ENCODE measurements at places on chromosomes 13 and 19. TPM values are rescaled to one million over a fixed set of nuclear protein-coding genes. Genes with fewer than 3 reads are reported as not detected.

DNA sequence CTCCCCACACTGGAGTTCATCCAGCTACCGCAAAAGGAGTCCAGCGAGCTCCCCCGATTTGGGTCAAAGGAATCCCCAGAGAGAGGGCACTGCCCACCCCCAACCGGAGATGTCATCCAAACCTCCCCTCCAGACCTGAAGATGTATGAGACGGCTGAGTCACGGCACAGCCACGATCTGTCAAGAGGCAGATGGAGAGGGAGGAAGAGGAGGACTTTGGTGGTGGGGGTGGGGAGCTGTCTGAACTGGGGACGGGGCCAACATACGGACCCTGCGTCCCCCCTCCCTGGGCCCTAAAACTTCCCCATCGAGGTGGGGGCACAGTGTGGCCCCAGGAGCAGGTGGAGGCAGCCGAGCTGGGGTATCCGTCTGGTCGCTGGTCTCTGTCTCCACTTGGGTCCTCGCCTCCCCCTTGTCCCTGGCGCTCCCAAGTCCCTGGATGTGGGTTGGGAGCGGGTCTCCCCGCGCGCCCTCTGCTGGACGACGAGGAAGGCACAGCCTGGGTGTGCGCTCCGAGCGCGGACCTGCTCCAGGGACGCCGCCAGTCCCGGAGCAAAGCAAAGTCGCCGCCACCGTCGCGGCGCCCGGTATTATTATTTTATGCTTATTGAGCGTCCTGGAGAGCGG is 3.8 kb downstream of the PDE4A start:
- DNase-seq = peak; percentile 67

- DNase-seq = no peak
These were observed 18.1 kb downstream of the GADD45B start for GRCh38 chr19:2494084-2494446.

- DNase-seq = no peak
These were observed 61.7 kb upstream of the MCF2L start for GRCh38 chr13:112907286-112907685.

- no peak for DNase-seq
These were observed 305.4 kb downstream of the UQCRFS1 start for GRCh38 chr19:28907534-28907933.

DNA sequence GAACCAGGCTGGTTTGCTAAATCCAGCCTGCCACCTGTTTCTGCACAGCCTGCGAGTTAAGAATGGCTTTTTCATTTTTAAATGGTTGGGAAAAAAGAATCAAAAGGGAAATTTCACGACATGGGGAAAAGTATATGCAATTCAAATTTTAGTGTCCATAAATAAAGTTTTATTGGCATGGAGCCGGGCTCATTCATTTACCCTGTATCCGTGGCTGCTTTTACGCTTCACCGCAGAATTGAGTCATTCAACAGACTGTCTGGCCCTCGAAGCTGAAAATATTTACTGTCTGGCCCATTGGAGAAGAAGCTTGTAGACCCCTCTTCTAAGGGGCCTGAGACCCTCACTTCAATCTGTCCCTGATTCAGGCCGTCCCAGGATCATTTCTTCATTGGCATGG is 26.1 kb downstream of the IER2 start:
- no peak for DNase-seq

DNA sequence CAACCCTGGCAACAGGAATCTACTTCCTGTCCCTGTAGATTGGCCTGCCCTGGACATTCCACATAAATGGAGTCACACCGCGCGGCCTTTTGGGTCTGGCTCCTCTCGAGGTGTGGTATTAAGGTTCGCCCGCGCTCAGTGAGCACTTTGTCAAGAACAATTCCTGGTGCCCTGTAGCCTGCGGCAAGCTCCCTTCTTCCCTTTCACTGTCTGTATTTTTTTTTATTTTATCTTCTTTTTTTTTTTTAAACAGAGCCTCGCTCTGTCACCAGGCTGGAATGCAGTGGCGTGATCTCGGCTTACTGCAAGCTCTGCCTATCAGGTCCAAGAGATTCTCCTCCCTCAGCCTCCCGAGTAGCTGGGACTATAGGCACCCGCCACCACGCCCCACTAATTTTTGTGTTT is 28.3 kb downstream of the PEX11G start:
- no peak for DNase-seq

GRCh38 chr13:79735228-79735627 is 254.3 kb downstream of the NDFIP2 start:
- DNase-seq = no peak

DNA sequence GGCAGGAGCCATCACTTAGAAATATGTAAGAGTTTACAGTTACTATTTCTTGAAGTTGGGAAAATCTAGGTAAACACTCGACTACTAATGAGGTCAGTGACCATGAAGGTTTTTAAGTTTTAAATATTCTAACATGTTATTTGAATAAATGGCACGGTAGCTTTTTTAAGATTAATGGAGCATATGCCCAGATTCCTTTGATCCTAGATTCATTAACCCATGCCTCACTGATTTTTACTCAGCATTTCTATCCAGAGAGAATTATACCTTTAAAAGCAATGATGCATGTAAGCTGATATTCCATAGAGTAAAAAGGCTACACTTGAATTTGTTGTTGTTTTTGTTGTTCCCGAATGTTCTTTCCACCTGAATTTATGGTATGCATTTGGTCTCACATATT is 541.4 kb downstream of the DACH1 start:
- no peak for DNase-seq

DNA sequence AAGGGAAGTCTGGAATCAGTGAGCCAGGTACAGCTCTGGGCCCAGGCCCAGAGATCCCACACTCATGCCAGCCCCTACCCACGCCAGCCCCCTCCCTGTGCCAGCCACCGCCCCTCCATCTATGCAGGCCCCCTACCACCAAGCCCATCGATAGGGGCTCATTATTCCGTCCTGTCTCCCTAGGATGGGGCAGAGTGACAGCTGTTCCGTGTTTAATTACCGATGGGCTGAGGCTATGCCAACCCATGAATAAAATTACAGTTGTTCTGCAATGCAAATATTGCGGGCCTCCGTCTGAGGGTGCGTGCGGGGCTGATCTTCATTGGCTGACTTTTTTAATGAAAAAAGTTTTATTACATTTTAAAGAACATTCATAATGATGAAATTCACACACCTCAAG is 35.6 kb upstream of the PEPD start:
- no peak for DNase-seq

DNA sequence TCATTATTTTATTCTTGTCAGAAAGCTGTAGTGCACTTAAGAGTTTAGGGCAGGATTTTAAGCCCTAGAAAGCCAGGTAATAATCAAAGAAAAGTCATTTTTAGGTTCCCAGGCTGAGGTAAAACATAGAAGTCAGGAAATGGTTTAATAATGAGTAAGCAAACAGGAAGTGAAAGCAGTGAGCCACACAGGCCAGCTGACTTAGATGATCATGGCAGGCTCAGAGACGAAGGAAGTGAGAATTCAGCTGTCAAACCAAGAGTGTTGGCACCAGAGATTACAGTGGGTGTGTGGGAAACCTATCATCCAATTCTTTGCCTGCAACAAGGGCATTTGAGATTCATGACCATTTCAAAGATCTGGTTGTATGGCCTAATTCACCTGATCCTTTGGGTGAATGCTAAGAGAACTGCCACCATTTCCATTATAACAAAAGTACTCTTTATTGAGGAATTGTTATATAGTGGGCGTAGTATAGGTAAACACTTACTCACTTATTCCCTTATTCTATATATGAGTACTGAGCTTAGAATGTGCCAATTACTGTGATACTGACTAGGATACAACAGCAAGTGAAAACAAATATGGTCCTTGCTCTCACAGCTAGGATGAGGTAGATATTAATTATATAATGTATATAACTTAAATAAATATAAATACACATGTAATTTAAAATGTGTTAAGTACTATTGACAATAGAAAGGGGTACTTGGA is 103.7 kb upstream of the EDNRB start:
- peak; percentile 64 for DNase-seq

Gene TMEM150B
- total RNA-seq = not detected

Gene FFAR3
- not detected for total RNA-seq

Gene CLEC4M
- not detected for total RNA-seq

Gene KLK4
- not detected for total RNA-seq

Data from activated CD4-positive, alpha-beta T cell treated with anti-CD3 and anti-CD28 coated beads, Interleukin-2, amount 10 ng/mL, durations not matched to agents 7 days and 5 days (primary cell).